ENCODE measurements at places on chromosomes 3 and 15.

GRCh38 chr3:110193074-110193473 is 855.7 kb upstream of the DPPA4 start:
- DNase-seq: no peak

DNA sequence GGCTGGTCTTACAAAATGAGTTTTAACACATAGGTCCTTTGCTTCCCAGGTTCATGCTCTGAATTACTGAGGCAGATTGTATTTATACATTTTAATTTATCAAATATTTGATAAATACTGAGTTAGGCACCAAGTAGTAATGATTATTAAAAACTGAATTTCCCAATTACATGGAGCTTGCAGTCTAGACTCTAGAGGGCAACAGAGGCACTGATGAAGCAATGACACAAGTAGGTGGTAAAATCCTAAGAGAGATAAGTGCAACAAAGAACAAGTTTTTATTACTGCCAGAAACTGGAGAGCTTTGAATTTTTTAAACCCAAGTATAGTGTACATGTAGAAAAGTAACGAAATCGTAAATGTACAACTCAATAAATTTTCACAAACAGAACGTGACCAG is 406.2 kb upstream of the RARB start:
- DNase-seq: no peak

DNA sequence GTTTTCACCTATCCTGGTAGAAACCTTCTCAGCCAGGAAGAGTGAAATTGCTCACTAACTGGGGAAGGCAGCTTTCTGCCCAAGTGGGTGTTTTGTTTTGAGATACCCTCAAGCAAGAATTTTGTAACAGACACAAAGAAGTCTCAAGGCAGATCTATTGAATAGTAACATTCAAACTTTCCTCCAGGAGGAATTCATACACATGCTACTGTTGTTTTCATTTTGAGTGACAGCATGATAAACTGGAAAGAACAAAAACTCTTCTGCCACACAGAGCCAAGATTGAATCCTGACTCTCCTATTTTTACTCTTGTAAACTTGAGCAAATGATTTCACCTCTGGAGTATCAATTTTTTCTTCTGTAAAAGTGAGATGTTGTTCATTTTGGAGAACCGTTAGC is 54.8 kb upstream of the MBNL1 start:
- DNase-seq: no peak

- no peak for DNase-seq
Measured at GRCh38 chr3:16509721-16510619, 3.5 kb downstream of the RFTN1 start.

DNA sequence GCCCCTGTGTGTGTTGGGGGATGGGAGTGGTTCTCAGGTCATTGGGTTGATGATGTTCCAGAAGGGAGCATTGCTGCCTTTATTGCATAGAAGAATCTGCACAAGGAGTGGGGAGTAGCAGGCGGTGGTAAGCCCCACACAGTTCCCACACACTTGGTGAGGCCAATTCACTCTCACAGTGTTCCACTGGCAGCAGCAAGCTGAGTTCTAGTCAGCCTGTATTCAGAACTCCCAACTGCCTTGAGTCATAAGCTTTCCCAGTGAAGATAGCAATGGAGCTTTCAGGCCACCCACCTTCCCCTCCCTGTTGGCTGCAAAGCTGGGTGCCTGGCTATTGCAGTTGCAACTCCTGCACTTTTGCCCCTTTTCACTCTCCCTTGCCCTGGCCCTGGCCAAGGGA is 181.1 kb upstream of the RBMS3 start:
- no peak for DNase-seq

DNA sequence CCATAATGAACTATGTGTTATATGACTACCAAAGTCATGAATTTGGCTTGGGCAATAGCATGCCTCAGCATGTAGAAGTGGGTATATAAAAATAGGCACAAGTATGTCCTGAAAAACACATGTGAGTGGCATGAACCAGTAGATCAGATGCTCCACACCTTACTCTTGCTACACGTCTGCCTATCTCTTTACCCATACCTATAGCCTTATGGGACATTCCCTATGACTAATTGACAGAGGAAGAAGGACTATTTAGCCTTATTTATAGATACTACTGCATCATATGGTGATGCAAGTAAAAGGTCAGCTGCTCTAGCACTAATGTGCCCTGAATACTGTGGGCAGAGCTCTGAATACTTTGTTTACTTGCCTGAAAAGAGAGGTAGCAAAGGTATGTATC is 81.0 kb upstream of the ZPLD1 start:
- no peak for DNase-seq

- no peak for DNase-seq
Measured at GRCh38 chr3:175443682-175444081, 584.5 kb downstream of the NAALADL2 start.

DNA sequence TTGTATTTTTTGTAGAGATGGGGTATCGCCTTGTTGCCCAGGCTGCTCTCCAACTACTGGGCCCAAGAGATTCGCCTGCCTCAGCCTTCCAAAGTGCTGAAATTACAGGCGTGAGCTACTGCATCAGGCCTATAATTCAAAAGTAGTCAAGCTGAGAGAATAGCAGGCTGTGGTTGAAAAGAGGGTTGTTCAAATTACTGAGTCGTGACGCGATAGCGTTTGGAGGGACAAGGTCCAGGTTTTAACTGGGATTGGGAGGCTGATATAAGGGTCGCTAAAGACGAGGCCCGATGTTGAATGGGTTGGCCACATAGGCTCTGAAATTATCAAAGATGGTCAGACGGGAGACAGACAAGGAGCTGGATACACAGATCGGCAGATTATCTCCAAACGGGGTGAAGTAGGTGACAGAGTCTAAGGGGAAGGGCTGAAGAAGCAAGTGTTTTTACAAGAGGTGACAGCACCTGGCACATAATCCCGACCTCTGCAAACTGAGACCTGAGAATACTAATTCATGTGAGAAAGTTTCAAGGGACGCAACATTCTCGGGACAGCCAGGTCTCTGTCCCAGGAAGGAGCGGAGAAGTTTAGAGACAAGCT is 759 bp upstream of the ARID3B start:
- DNase-seq: no peak
